B cell (primary cell): ENCODE measurements at places on chromosomes 11 and 22.

DNA sequence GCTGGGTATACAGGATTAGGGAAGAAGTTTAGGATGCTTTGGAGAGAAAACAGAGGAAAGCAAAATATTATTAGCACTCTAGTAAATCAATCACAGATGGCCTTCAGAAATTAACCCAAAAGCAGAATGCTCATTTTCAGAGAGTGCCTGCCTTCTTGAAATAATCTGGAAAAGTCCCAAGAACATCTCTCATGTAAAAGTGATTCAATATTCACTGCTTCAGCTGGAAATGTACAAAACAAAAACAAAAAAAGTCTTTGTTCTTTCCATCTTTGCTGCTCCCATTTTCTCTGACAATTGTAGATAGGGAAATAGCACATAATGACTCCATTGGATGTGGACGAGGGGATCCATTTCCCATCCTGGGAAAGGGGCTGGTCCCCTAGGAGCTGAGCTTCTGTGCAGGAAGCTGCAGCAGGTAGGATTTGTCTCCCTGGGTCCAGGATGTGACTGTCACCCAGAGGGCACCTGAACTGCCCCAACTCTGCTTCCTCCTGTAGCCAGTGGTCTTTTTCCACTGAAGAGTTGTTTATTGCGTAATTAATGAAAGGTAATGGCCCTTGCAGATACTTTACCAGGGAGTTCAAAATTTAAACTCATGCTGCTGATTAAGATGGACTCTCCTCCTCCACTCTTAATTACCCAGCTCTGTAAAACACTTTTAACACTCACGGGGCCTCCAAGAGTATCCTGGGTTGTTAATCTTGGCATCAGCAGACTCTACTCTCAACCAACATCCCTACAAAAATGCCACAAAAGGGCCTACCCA lies 57.9 kb downstream of the SC5D start:
- peaks cover 3% of the 10 kb centered on the region for H3K27me3 ChIP-seq
- no peak overlapping the region for H3K4me3 ChIP-seq
- no peak for DNase-seq
- H3K36me3 ChIP-seq, result no peaks in the 10 kb centered on the region
- H3K27ac ChIP-seq, result no peak overlapping the region
- H3K4me1 ChIP-seq, result no peaks in the 10 kb centered on the region

GRCh38 chr11:55854704-55855103 lies 16.2 kb downstream of the OR5D16 start:
- H3K4me1 ChIP-seq, result no peaks in the 10 kb centered on the region
- no peak overlapping the region for H3K4me3 ChIP-seq
- H3K27ac ChIP-seq, result no peak overlapping the region
- H3K36me3 ChIP-seq, result no peaks in the 10 kb centered on the region

DNA sequence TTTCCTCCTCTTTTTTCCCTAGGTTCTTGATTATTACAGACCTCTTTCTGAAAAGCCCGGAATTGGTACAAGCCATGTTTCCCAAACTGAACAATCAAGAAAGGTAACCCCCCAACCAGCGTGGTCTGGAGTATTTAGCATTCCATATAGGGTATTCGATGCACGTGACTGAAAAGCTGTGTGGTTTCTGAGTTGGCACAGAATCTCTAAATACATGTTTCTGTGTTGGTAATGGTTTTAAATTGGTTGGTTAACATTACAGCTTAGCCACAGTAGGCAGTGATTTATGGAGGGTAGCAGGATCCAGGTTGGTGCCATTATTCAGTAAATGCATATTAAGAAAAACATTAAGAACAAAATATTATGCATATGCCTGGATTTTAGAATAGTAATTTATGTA lies 46.8 kb downstream of the ATXN10 start:
- no peaks in the 10 kb centered on the region for H3K27me3 ChIP-seq
- H3K27ac ChIP-seq, result no peak overlapping the region
- peaks cover 4% of the 10 kb centered on the region for H3K36me3 ChIP-seq
- DNase-seq, result no peak
- no peaks in the 10 kb centered on the region for H3K4me1 ChIP-seq

GRCh38 chr11:117733316-117733715 lies 63.7 kb downstream of the DSCAML1 start:
- no peak overlapping the region for H3K27ac ChIP-seq
- no peak for DNase-seq
- H3K4me3 ChIP-seq, result no peak overlapping the region
- H3K36me3 ChIP-seq, result no peaks in the 10 kb centered on the region

DNA sequence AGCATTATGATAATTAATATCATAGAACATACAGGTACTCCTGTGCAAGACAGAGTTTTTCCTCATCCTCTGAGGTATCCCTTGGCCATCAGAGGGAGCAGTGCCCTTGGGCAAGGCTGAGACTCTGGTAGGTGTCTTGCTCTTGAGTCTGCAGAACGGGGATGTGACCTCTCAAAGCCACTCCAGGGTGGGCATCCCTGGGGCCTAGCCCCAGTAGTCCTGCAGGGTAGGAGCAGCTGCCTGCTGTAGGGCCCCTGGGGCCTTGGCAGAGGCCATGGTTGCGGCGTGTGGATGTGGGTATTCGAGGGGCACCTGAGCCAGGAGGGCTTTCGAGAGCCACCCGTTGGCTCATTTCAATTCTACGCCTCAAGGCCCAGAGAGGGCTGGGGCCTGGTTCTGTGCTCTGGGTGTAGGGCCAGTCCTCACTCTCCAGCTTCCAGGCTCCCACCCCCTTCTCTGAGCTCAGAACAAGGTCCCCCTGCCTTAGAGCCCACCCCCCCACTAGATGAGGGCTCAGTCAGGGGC lies 7.7 kb upstream of the OMP start:
- no peaks in the 10 kb centered on the region for H3K27me3 ChIP-seq
- no peak overlapping the region for H3K4me3 ChIP-seq
- no peaks in the 10 kb centered on the region for H3K4me1 ChIP-seq
- no peak for DNase-seq
- no peaks in the 10 kb centered on the region for H3K36me3 ChIP-seq

DNA sequence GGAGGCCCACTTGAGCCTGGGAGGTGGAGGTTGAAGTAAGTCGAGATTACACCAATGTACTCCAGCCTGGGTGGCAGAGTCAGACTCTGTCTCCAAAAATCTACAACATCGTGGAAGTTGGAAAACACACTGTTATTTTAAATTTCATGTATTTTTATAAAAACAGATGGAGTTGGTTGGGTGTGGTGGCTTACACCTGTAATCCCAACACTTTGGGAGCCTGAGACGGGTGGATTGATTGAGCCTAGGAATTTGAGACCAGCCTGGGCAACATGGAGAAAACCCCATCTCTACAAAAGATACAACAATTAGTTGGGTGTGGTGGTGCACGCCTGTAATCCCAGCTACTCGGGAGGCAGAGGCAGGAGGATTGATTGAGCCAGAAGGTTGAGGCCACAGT lies 52.0 kb upstream of the CLTCL1 start:
- no peaks in the 10 kb centered on the region for H3K4me1 ChIP-seq
- peaks cover 75% of the 10 kb centered on the region for H3K36me3 ChIP-seq
- DNase-seq, result no peak
- no peak overlapping the region for H3K4me3 ChIP-seq
- H3K27me3 ChIP-seq, result no peaks in the 10 kb centered on the region
- no peak overlapping the region for H3K27ac ChIP-seq

- H3K36me3 ChIP-seq, result peaks cover 64% of the 10 kb centered on the region
- H3K27me3 ChIP-seq, result no peaks in the 10 kb centered on the region
- H3K4me1 ChIP-seq, result peaks cover 91% of the 10 kb centered on the region
- peak overlapping the region; percentile 65 for H3K27ac ChIP-seq
- peak; percentile 51 for DNase-seq
These were observed 3.7 kb downstream of the RAC2 start for GRCh38 chr22:37240240-37240940.

DNA sequence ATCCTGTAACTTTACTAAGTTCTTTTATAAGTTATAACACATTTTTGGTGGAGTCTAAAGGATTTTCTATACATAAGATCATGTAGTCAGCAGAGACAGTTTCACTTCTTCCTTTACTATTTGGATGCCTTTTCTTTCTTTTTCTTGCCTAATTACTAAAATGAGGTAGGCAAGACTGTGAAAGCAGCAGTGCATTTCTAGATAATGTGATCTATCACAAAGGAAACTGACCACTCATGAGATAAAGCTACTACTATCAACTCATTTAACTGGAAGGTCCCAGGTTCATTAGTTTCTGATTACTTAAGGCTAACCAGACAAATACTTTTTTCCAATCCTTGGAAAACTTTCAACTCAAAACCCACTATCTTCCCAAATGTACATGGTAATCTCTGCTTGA lies 196.2 kb upstream of the E2F8 start:
- H3K27ac ChIP-seq, result no peak overlapping the region
- no peak for DNase-seq
- H3K27me3 ChIP-seq, result no peaks in the 10 kb centered on the region
- H3K4me3 ChIP-seq, result no peak overlapping the region

DNA sequence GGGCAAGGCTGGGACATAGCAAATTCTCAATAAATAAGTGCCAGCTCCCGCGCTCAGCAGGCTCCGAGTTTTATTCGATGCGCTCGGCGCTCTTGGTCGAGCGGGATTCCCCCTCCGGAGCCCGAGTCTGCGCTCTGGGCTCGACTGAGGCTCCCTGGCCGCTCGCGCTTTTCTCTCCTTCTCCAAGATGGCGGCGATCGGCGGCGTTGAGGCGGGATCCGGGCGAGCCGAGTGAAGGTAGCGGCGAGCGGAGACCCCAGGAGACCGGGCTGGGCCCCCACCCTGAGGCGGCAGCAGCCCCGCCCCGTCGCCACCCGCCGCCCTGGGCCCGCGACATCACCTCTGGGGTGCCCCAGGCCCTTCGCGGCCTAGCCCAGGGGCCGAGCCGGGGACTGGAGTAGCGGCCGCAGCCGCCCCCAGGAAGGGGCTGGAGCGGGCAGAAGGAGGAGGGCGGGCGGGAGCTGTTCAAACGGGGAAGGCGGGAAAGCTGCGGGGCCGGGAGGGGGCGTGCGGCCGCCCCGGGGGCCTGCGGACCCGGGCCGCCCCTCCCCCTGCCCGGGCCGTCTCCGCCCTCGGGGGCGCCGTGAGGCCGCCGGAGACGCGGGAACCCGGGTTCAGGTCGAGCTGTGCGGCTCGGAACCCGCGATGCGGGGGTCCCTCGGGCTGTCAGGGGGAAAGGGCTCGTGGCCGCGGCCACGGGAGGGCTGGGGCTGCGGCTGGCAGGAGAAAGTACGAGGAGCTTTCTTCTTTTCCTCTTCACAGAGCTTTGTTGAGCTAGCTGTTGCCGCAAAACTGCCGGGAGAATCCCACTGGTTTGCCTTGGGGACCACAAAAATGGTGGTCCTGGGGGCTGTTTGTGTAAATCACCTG lies at the start of gene HMGXB4:
Gene HMGXB4, plus strand, starts transcription at position 173 of the 870 bp plus-strand sequence. CDS start 4,898 bp downstream, outside the sequence.
- H3K4me3 ChIP-seq, result peak within 1 kb of the TSS; percentile 70
- no peaks in the 10 kb centered on the region for H3K36me3 ChIP-seq
- peak; percentile 93 for DNase-seq

DNA sequence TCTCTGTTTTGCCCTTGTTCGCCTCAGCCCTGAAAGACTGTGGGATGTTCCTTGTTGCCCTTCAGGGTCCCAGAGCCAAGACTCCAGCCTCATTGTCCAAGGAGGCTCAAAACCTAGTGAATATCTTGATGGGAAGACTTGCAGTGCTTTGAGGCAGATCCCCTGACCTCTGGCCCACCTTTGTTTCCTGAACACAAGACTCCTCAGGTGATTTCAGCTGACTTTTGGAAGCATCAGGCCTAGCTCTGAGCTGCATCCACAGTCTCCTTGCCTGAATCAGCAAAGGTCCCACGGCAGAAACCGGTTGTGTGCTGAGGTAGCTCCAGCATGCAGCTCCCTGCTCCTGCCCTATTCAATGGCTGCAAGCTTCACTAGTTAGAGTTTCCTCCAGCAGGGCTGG lies 159.3 kb upstream of the B3GAT1 start:
- no peak overlapping the region for H3K27ac ChIP-seq
- H3K27me3 ChIP-seq, result no peaks in the 10 kb centered on the region
- no peaks in the 10 kb centered on the region for H3K4me1 ChIP-seq
- DNase-seq, result no peak
- no peak overlapping the region for H3K4me3 ChIP-seq

GRCh38 chr11:35618497-35619115 lies 346 bp downstream of the FJX1 start:
- H3K27ac ChIP-seq, result no peak overlapping the region
- H3K4me1 ChIP-seq, result peaks cover 17% of the 10 kb centered on the region
- H3K27me3 ChIP-seq, result peaks cover 55% of the 10 kb centered on the region

DNA sequence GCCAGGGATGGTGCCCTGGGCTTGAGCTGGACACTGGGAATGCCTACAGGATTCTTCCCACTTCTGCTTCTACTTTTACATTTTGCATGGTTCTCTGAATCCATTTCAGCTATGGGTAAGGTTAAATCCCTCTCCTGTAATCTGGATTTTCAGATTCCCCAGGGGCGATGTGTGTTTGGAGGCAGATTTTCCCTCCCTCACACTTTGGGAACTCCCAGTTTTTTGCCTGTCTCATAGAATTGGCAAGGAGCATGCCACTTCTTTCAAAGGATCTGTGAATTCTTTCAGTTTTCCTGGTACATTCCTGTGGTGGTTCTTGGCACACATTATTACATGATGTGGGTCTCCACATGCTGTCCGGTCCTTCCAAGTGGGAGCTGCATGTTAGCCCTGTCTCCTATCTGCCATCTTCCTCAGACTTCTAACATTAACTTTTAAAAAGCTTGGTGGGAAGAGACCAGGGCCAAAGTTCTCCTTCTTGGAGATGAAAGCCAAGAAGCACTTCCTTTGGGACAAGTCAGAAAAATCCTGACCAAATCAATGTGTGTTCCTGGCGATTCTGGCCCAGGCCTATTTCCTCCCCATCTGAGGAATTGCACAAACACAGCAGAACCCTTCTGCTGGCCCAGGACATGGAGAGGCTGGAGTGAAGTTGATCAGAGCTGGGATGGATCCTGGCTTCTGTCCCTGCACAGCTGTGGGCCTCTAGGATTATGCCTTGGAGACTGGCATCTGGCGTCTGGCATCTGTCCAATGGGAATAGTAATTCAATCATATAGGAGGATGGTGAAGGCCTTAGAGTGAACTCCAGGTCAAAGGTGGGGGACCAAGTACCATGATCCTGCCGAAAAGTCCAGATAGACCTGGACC lies 5.4 kb upstream of the APOL2 start:
- H3K27me3 ChIP-seq, result no peaks in the 10 kb centered on the region
- no peak overlapping the region for H3K27ac ChIP-seq
- peaks cover 3% of the 10 kb centered on the region for H3K4me1 ChIP-seq
- no peak for DNase-seq

- peaks cover 29% of the 10 kb centered on the region for H3K27me3 ChIP-seq
- H3K36me3 ChIP-seq, result peaks cover 57% of the 10 kb centered on the region
- H3K4me1 ChIP-seq, result peaks cover 34% of the 10 kb centered on the region
- no peak for DNase-seq
- H3K4me3 ChIP-seq, result no peak overlapping the region
These were observed 6.7 kb downstream of the PHOX2A start for GRCh38 chr11:72237112-72237931.

GRCh38 chr22:31569126-31569525 lies 72.8 kb downstream of the SFI1 start:
- H3K27me3 ChIP-seq, result no peaks in the 10 kb centered on the region
- H3K27ac ChIP-seq, result no peak overlapping the region
- H3K4me3 ChIP-seq, result no peak overlapping the region
- no peak for DNase-seq
- H3K4me1 ChIP-seq, result no peaks in the 10 kb centered on the region
- peaks cover 5% of the 10 kb centered on the region for H3K36me3 ChIP-seq
